ENCODE measurements at places on chromosomes 12 and 14. TPM values are rescaled to one million over a fixed set of nuclear protein-coding genes. Genes with fewer than 3 reads are reported as not detected.

Gene ISM2
- total RNA-seq, result not detected

Gene RARG
- total RNA-seq, result 15.4 TPM

Gene CCNT1
- 17.5 TPM for total RNA-seq

Gene A2M
- 478 TPM for total RNA-seq

Gene POLR3B
- total RNA-seq, result 7.1 TPM

Gene BIN2
- total RNA-seq, result 1.5 TPM

Gene KIF5A
- total RNA-seq, result 0.08 TPM

GRCh38 chr14:58288106-58288792, 10.1 kb upstream of the ARID4A start:
- DNase-seq, result no peak

GRCh38 chr12:9757433-9758025, 3.2 kb downstream of the CD69 start:
- no peak for DNase-seq

DNA sequence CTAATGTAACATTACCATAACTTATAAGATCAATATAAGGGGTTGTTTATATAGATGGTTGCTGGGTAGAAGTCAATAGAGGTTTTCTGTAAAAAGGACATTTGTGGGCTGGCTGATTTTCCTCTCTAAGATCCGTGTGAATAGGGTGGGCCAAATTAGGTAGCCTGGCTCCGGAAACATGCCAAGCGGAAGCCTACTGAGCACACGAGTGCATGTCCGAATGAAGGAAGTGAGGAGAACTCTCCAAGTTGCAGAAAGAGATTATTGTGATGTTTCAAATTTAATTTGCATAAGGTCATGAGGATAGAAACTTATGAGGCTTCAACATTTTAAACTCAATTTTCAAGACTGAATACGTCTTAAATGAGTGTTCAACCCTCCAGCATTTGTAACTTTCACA, 356.7 kb downstream of the SNAPC1 start:
- no peak for DNase-seq

GRCh38 chr12:71865166-71865713, 25.7 kb downstream of the TBC1D15 start:
- DNase-seq, result no peak

GRCh38 chr12:25364529-25365339, 114.0 kb upstream of the KRAS start:
- no peak for DNase-seq

All from Right ventricle myocardium superior (tissue), 1 donor.